ENCODE measurements at places on chromosomes 12 and 14.
A peak's percentile ranks its signal among the peaks of the same experiment; 100 is the strongest.

DNA sequence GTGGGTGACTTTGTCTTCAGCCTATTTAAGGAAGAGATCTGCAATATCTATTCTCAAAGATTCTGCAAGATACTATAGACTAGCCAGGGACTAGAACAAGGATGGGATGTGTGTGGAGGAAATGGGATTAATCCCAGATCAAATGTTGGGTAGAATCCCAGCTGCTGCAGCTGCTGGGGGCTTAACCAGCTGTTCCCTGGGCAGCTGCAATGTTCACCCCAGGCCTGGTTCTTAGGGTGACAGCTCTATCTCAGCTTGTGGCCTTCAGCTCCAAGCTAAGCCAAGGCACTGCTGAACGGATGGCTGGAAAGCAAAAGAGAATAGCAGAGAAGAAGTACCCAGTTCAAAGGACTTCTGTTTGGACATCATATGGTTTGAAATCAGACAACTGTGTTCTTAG lies 10.0 kb upstream of the RHEBL1 start:
- no peak for DNase-seq

GRCh38 chr14:69626132-69626500 lies 14.7 kb downstream of the SUSD6 start:
- DNase-seq = no peak

GRCh38 chr14:100449225-100449987 lies 126.3 kb downstream of the SLC25A47 start:
- no peak for DNase-seq

- no peak for DNase-seq
Measured at GRCh38 chr14:51901475-51902024, 41.1 kb downstream of the GNG2 start.

- DNase-seq = no peak
Measured at GRCh38 chr12:112005419-112006395, 7.3 kb downstream of the TMEM116 start.

GRCh38 chr14:77498120-77498979 lies at the start of gene ISM2:
TSS of gene ISM2 (minus strand) at chr14:77498816. CDS start at chr14:77498793, 23 bp downstream.
- DNase-seq = peak; percentile 76

- DNase-seq = no peak
Measured at GRCh38 chr14:102505000-102505619, 4.5 kb downstream of the ANKRD9 start.

GRCh38 chr14:64953310-64953654 lies 10.7 kb upstream of the GPX2 start:
- no peak for DNase-seq
